ENCODE measurements at places on chromosomes 7 and 10.
A peak's percentile ranks its signal among the peaks of the same experiment; 100 is the strongest.

DNA sequence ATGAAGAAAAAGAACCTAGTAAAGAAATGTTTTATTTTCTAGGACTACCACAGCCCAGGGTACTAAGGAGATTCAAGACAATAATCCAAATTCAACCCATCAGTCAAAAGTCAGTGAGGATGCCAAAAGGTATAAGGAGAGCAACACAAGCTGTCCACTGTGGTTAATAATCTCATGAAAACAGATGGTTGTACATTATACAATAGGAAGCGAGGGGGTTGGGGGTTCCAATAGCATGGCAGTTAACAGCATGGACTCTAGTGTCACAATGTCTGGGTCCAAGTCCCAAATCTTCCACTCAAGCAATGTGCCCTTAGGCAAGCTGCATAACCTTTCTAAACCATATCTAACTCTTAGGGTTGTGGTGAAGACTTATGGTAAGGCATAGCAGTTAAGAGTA lies 35.1 kb downstream of the BRAF start:
- no peak for DNase-seq

- no peak for DNase-seq
Measured at GRCh38 chr10:124242365-124242764, 149.0 kb upstream of the CHST15 start.

DNA sequence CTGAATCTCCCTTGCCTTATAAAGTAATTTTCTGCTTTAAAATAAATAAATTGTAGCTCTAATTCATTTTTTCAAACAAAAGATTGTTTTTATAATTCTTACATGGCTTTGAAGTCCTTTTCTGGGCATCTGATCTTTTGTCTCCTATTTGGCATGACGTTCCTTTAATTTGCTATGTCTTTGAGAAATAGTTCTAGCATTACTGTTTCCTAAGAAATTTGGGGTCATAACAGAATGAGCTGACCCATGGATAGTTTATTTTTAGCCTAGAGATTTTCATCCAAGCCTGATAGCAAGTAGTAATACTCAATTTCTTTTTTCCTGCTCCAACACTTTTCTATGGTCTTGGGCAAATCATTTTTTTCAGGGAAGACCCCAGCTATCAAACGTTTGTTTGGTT lies 31.4 kb downstream of the CCDC71L start:
- peak; percentile 55 for DNase-seq

DNA sequence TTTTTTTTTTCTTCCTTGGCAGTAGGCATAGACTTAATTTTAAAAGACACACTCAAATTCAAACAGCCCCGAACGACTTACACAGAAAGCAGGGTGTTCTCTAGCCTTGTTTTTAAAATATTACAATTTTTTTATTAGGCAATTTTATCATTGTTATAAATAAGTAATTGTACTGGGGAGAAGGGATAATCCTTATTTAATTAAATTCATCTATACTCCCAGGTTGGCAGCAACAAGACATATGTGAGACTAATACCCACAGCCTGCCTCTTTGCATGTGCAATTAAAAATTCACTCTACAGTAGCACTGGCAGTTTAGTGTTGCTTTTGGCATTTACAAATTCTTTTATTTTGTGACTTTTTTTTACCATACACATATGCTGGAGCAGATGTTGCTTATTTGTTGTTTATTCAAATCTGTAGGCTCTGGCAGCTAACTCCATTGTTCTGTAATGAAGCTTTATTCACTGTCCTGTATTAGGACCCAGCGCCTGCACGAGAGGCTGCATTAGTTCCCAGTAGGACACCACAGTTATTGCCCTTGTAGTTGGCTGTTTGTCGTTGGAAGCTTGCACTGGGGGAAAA lies 84.9 kb upstream of the PPP1R17 start:
- no peak for DNase-seq

DNA sequence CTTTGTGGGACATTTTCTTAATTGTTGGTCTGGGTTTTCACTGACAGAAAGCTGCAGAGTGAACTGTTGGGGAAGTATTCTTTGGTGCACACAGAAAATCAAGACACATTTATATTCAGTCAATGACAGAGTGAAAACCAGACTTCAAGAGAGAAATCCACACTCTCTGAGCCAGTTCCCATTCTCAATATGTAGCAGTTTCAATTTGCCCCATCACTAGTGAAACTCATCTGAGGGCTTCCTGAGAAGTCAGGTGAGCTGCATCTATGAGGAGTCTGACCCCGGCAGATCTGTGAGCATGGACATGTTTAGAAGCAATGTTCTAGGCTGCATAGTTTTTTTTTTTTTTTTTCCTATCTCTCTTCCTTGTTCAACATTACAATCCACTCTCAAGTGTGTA lies 163.7 kb upstream of the AHR start:
- DNase-seq = no peak

All from fibroblast of upper back skin (primary cell).